ENCODE measurements at places on chromosomes 5 and 9.

DNA sequence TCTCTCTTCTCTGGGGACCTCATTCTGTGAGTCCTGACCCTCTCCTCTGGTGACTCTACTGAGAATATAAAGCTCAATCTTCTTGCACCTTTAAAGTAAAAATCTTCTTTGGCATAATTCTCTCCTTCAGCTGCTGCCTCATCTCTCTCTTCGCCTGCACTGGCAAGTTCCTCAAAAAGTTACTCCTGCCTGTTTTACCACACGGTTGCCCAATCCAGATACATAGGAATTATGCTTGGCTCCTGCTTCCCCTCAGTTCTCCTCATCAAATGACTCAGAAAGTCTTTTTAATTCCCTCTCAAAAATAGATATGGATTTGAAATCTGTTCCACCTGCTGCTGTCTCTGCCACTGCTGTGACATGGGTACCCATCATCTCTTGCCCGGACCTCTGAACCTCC is 14.4 kb upstream of the HRCT1 start:
- DNase-seq = no peak

DNA sequence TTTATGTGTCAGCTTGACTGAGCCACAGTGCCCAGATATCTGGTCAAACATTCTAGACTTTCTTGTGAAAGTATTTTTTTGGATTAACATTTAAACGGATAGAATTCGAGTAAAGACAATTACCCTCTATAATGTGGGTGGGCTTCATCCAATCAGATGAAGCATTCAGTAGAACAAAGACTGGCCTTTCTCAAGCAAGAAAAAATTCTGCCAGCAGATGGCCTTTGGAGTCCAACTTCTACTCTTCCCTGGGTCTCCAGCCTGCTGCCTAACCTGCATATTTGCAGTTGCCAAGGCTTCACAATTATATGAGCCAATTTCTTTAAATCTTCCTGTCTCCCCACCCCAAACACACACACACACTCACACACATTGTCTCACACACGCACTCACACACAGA is 86.4 kb downstream of the MED10 start:
- DNase-seq = no peak

DNA sequence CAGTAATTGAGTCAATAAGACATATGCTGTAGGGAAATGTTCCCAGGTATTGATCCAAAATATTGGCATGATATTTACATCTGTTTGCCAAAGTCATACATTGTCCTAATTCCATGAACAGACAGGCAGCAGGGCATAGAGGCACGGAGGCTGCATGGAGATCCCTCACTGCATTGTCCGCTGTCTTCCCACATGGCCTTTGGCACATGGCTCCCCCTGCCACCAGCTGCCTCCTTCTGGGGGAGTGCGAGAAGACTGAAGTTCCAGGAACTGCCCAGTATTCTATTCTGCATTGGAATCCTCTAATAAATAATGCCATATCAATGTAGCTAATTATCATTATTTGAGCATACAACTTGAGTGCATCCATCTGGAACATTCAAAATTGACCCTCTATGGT is 269.0 kb downstream of the FBXL7 start:
- DNase-seq = no peak

DNA sequence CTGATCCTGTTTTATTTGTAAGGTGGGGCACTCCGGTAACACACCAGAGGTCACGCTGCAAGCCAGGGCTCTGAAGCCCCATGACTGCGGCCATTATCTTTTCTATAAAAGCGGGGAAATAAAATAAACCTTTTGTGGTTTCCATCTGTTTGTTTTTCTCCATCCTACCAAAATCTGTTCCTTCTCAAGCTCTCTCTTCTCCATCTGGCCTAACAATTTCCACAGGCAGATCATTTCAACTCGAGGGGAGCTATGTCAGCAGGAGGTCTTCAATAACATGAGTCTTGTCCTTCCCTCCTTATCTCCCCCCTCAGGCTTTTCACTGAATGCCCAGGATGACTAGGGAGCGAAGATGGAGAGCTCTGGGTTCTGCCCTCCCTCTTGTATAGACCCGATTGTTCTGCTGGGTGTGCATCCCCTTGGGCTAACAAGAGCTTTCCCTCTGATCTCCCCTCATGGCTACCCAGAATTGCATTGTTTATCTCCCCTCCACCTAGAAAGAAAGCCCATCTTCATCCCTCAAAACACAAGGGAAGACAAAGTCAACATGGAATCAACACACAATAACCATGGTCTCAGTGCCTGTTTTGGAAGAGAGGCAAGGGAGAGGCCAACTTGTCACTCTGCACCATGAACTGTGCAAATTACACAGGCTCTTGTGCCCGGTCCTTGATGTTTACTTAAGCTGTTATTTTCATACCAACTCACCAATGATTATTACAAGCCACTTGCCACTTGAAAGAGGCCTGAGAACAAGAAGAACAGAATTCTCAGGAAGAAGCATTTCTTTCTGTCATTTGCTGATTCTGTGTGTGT is 187.8 kb downstream of the FANCC start:
- no peak for DNase-seq

- no peak for DNase-seq
These were observed 1.7 kb upstream of the RECK start for GRCh38 chr9:36035006-36035405.

- DNase-seq = no peak
These were observed 642.3 kb downstream of the ACTL7B start for GRCh38 chr9:108213511-108213910.

DNA sequence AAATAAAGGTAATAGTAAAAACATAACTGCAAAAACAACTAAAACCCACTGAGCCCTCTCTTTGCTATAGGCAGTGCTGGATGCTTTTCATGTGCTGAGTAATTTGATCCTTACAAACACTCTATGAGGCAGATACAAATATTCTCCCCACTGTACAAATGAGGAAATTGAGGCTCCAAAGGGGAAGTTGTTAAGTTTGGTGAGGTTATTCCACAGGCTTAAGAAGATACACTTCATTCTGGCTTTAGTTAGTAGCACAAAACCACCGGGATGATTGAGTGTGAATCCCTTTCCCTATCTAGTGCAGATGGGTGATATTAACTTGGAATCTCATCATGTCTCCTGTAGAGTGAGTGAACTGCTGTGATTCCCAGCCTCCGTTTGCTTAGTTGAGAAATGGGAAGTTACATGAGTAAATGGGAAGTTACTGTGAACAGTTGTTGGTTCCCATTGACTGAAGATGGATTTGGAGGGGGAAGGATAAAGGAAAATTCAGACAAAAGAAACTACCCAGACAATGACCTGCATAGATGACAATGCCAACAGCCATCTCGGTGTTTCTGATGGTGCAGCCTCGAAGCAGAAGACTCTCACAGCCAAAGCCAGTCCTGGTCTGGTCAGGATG is 208.3 kb downstream of the ATP10B start:
- no peak for DNase-seq

- DNase-seq = no peak
These were observed 168.1 kb upstream of the POC5 start for GRCh38 chr5:75885321-75885720.

DNA sequence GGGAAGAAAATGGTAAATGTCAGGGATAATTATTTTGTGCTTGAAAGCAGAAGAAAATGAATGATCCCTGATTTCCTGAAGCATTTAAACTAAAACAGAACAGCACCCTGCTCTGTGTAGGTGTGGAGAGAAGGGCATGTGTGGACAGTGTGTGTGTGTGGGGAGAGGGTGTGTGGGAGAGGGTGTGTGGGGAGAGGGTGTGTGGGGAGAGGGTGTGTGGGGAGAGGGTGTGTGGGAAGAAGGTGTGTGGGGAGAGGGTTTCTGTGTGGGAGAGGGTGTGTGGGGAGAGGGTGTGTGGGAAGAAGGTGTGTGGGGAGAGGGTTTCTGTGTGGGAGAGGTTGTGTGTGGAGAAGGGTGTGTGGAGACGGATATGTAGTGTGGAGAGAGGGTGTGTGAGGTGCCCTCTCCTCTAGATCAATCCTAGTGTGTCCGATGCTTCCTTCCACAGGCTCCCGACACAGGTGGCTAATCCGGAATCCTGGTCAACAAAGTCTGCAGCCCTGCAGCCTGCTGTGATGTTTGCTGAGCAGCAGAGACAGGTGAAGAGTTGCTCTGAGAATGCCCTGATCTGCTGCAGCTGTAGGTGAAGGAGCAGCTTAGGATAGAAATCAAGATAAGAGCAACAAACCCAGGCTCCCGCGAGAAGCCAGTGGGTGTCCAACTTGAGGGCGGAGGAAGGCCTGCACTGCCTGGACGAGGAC is 15.5 kb downstream of the IRX4 start:
- no peak for DNase-seq

- no peak for DNase-seq
These were observed 137.0 kb downstream of the CCDC192 start for GRCh38 chr5:127840198-127840524.

DNA sequence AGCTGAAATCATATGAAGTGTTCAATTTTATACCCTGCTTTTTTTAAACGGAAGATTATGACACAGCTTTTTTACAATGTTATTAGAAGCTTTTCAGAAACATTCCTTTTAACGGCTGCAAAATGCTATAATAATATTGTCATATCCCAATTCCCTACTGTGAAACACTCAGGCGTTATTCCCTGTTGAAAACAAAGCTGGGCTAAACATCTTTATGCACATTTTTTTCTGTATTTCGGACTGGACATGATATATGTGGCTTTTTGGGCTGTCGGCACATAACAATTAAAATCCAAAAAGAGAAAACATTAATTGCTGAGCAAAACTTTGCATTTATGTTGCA is 12.0 kb upstream of the CTSL start:
- no peak for DNase-seq

DNA sequence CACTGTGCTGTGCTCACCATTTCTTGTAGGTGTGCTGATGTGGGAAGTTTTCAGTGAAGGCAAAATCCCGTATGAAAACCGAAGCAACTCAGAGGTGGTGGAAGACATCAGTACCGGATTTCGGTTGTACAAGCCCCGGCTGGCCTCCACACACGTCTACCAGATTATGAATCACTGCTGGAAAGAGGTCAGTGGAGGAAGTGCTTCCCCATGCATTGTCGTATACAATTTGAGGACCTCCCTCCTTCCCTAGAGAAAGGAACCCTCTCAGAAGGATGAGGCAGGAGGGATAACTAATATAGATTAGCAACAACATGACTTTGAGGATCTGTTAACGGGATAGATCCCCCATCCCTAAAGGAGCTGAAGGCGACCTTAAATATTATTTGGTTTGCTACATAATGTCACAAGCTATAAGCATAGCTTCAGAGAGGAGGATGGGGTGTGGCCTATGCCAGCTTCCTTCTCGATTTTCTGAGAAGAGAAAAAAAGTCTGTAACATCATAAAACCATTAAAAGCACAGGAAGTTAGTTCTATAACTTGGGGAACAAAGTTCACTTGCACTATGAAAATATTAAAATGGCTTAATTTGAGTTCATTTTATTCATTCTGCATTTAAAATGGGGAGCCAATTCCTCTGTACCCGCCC is 17.0 kb upstream of the CYFIP2 start:
- DNase-seq = peak; percentile 66
